PC-9 (cell line): ENCODE measurements at places on chromosomes 1 and 21. TPM values are rescaled to one million over a fixed set of nuclear protein-coding genes. Genes with fewer than 3 reads are reported as not detected.

GRCh38 chr1:16162163-16162822 is 6.4 kb upstream of the EPHA2 start:
- no peak overlapping the region for H3K4me3 ChIP-seq
- DNase-seq: peak; percentile 9
- H3K27ac ChIP-seq: no peak overlapping the region
- no peaks in the 10 kb centered on the region for H3K27me3 ChIP-seq
- H3K36me3 ChIP-seq: no peaks in the 10 kb centered on the region
- H3K4me1 ChIP-seq: peaks cover 47% of the 10 kb centered on the region

DNA sequence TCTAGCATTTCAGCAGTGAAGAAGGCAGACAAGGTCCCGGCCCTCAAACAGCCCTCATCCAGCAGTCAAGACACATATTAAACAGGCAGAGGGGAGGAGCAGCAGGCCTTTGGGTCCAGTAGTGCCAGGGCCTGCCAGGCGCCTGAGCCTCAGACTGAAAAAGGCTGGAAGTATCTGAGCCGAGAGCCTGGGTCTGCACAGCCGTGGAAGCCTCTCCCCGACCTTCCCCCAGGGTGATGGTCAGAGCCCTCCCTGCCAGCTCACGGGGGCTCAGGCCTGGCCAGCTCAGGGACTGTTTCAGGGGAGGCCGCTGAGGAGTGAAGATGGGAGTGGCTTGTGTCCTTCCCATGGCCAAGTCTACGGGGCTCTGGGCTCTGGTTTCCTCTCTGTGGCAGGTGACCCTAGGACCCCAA is 565.2 kb downstream of the PTPRU start:
- no peak for DNase-seq
- H3K4me3 ChIP-seq: no peak overlapping the region
- H3K27ac ChIP-seq: no peak overlapping the region
- no peaks in the 10 kb centered on the region for H3K36me3 ChIP-seq
- no peaks in the 10 kb centered on the region for H3K27me3 ChIP-seq
- H3K4me1 ChIP-seq: no peaks in the 10 kb centered on the region

- H3K27ac ChIP-seq: no peak overlapping the region
- no peaks in the 10 kb centered on the region for H3K36me3 ChIP-seq
- peak overlapping the region; percentile 74 for H3K4me3 ChIP-seq
- no peaks in the 10 kb centered on the region for H3K27me3 ChIP-seq
- no peak for DNase-seq
These were observed 53.8 kb upstream of the CFAP126 start for GRCh38 chr1:161421456-161421855.

Gene LIPI
- not detected in 2 replicates for total RNA-seq

DNA sequence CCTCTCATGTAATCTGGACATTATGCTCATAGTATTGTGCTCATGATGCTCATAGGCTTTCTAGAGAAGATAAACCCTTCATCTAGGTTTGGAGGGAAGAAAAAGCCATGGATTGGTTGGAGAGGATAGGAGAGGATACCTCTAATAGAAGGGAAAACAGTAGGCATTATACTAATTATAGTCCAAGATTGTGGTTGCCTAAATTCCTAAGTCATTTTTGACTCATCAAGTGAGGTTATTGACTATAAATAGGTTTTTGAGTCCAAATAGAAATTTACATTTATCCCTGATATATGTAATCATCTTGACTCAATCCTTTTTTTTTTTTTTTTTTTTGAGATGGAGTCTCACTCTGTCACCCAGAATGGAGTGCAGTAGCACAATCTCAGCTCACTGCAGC is 5.0 kb downstream of the SYT11 start:
- no peaks in the 10 kb centered on the region for H3K36me3 ChIP-seq
- no peak for DNase-seq
- no peak overlapping the region for H3K27ac ChIP-seq
- no peak overlapping the region for H3K4me3 ChIP-seq
- H3K27me3 ChIP-seq: peaks cover 15% of the 10 kb centered on the region; the same call in 1 of the 2 replicates

DNA sequence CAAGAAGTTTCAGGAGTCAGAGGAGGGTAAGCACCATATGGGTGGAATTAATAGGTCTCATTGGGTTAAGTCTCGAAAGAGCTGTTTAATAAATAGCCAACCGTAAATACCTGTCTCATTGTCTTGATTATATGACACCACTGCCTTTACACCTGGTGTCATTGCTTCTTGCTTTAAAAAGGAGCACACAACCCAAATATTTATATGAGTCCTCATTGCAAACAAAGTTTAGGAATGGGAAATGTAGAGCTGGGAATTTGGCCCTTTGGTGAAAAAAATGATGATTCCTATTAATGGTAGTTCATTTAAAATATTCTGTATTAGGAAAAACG is 2.1 kb downstream of the BACH1 start:
- H3K27ac ChIP-seq: peak overlapping the region; percentile 91; the same call in 1 of the 2 replicates
- no peak for DNase-seq
- H3K36me3 ChIP-seq: peaks cover 4% of the 10 kb centered on the region; the same call in 1 of the 2 replicates
- no peaks in the 10 kb centered on the region for H3K27me3 ChIP-seq
- peaks cover 38% of the 10 kb centered on the region for H3K4me1 ChIP-seq

Gene STIL
- total RNA-seq: 35.8 and 37.0 TPM in 2 replicates

DNA sequence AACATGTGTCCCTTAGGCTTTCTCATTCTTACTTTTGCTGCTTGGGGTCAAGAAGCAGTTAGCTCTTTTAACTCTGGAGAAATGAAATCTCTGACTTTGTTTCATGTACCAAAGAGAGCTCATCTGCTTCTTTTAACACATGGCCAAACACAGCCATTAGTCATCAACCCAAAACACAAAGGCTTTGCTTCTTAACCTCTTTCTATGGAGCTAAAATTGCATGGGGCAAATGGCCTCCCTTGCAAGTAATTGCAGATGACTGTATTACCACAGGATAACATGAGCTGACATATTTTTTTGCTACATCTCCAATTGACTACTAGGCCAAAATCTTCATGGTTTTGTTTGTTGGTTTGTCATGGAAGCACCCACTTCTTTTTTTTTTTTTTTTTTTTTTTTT is 300.9 kb downstream of the BRINP3 start:
- H3K4me3 ChIP-seq: no peak overlapping the region
- no peaks in the 10 kb centered on the region for H3K27me3 ChIP-seq
- DNase-seq: no peak
- no peaks in the 10 kb centered on the region for H3K4me1 ChIP-seq
- no peaks in the 10 kb centered on the region for H3K36me3 ChIP-seq

Gene IVNS1ABP
- 38.8 and 44.3 TPM in 2 replicates for total RNA-seq

- no peak overlapping the region for H3K27ac ChIP-seq
- no peaks in the 10 kb centered on the region for H3K27me3 ChIP-seq
- H3K4me1 ChIP-seq: peaks cover 3% of the 10 kb centered on the region; the same call in 1 of the 2 replicates
- no peaks in the 10 kb centered on the region for H3K36me3 ChIP-seq
- peak overlapping the region; percentile 73; the same call in 1 of the 2 replicates for H3K4me3 ChIP-seq
These were observed 960 bp downstream of the RCAN1 start for GRCh38 chr21:34613679-34614627.

Gene LMX1A
- total RNA-seq: not detected in 2 replicates

DNA sequence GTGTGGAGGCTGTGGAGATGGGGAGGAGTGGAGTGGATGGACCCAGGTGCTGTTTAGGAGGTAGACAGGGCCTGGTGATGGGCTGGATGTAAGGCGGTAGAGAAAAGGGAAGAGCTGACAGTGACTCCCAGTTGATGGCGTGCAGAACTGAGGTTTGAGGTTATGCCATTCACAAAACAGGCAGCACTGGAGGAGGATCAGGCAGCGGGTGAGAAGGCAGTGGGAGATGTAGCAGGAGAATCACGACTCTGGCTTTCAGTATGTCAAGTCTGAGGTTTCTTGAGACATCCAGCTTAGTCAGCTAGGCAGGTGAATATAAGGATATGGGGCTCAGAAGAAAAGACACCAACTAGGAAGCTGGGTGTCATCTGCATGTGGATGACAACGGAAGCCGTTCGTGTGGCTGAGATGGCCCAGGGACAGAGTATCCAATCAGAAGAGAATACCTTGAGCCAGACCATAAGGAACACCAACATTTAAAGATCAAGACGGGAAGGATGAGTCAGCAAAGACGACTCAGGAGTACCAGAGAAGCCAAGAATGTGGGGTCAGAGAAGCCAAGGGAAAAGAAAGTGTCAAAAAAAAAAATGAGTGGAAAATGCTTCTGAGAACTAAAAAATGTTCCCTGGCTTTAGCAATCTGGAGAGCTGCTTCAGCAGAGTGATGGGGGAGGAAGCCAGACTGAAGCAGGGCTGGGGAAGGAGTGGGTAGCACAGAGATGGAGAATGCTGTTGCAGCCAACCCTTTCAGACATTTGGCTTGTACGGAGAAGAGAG is 15.2 kb downstream of the LRRN2 start:
- no peaks in the 10 kb centered on the region for H3K4me1 ChIP-seq
- no peak overlapping the region for H3K27ac ChIP-seq

DNA sequence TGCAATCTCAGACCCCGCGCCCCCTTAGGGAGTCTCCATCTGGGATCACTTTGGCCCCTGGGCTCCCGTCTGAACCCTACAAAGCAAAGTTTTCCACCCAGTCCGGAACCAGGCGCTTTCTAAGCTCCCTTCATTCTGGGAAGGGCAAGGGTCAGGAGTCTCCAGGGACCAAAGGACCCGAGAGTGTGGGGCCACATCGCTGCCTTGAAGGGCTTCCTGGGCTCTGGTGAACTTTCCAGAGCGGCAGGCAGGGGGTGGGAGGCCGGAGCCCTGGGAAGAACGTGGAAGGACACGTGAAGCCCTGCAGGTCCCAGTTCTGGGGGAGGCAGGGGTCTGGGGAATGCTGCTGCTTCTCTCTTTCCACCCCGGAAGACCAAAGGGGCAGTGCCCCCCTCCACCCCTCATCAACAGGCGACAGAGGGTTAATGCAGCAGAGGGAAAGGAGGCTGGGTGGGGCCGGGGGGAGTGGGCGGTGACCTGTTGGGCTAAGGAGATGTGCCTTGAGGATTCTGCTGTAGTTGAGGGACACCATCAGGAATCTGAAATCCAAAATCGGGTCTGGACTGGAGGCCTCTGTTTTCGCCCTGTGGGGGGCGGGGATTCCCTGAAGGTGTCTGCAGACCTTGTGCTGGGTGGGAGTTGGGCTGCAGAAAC is 734 bp downstream of the CDK18 start:
- DNase-seq: no peak
- H3K4me1 ChIP-seq: peaks cover 14% of the 10 kb centered on the region

DNA sequence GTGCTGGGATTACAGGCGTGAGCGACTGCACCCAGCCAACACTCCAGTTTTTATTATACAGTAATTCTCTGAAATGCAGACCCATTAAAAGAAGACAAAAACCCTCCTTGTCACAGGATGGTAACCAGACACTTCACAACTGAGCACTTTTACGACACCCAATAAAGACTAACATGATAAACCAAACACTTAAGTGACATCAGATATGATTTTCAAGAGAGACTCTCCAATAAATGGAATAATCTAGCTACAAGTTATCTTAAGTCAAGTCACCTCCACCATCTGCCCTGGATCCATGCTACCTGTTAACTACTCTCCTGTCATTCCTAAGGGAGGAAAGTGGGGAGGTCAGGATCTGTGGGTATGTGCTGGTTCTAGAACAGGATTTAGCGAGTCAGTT is 5.6 kb downstream of the GNG12 start:
- no peak for DNase-seq
- no peak overlapping the region for H3K4me3 ChIP-seq
- no peak overlapping the region for H3K27ac ChIP-seq
- H3K27me3 ChIP-seq: no peaks in the 10 kb centered on the region
- peaks cover 16% of the 10 kb centered on the region for H3K4me1 ChIP-seq

DNA sequence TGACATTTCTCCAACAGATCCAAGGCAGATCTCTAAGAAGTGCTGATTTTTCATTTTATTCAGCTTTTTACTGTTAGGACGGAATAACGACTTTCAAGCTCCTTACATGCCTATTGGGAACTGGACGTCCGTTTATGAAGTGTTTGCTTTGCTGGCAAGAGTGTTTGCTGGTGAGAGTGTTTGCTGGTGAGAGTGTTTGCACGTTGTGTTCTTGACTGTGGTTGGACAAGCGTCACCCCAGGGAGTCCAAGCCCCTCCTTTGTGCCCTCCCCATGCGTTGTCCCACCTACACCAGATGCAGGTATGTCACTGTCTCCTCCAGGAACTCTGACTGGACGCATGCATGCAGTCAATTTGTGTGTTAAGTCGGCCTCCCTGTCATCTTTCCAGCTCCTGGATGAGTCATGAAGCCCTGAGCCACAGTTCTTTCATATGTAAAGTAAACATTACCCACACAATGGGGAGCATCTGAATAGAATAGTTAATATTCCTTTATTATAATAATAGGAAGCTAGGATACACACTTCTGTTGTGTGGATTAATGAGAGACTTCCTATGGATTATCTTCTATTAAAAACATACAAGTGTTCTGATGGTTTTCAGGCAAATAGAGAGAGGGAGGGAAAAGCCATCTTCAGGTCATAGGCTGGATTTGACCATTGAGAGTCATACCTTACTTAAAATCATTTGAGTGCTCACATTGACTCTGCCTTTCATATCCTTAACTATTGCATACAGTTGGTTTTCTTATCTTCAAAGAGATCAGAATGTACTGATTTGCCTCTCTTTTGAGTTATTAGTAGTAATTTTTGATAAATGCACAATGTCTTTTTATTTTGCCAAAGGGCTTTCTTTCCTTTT is 119.2 kb downstream of the GALNT2 start:
- no peak overlapping the region for H3K27ac ChIP-seq
- H3K27me3 ChIP-seq: no peaks in the 10 kb centered on the region
- DNase-seq: peak; percentile 70
- H3K4me3 ChIP-seq: no peak overlapping the region

Gene BCL2L15
- total RNA-seq: 0.15 TPM in 1 of 2 replicates, not detected in the other

DNA sequence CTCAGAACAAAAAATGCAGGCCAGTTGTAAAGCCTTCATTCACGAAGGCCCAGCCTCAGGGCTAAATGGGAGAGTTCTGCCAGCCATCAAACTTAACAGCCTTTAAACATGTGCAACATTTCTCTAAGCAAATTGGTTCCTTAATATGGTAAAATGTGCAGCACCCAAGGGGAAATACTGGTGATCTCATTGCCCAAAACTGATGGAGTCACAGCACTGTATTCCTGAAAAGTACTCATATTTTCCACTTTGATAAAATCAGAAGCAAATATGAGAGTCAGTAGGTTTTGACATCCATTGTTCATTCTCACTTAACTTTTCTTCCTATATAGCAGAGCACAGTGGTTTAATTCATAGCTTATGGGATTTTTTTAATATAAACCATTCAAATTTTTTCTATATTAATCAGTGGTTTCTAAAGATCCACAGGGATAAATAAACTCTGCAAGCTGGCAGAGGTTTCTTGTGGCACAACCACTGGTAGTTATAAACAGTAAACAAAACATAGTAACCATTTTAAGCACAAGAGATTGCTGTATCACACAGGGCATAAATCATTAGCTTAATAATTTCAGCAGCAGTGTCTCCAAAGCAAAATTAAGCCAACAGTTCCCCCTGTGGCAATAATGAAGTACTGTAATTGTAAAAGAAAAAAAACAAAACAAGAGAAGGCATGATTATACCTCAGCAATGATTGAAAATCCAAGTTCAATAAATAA is 106.9 kb upstream of the LYPLAL1 start:
- H3K36me3 ChIP-seq: no peaks in the 10 kb centered on the region
- peak overlapping the region; percentile 30 for H3K27ac ChIP-seq
- DNase-seq: peak; percentile 78
- H3K27me3 ChIP-seq: no peaks in the 10 kb centered on the region
- peaks cover 5% of the 10 kb centered on the region; the same call in 1 of the 2 replicates for H3K4me1 ChIP-seq
